Activated CD4-positive, alpha-beta T cell treated with anti-CD3 and anti-CD28 coated beads, Interleukin-2, amount 10 ng/mL, durations not matched to agents 24 days and 14 days (primary cell): ENCODE measurements at places on chromosomes 7 and 10. TPM values are rescaled to one million over a fixed set of nuclear protein-coding genes. Genes with fewer than 3 reads are reported as not detected.
A peak's percentile ranks its signal among the peaks of the same experiment; 100 is the strongest.

DNA sequence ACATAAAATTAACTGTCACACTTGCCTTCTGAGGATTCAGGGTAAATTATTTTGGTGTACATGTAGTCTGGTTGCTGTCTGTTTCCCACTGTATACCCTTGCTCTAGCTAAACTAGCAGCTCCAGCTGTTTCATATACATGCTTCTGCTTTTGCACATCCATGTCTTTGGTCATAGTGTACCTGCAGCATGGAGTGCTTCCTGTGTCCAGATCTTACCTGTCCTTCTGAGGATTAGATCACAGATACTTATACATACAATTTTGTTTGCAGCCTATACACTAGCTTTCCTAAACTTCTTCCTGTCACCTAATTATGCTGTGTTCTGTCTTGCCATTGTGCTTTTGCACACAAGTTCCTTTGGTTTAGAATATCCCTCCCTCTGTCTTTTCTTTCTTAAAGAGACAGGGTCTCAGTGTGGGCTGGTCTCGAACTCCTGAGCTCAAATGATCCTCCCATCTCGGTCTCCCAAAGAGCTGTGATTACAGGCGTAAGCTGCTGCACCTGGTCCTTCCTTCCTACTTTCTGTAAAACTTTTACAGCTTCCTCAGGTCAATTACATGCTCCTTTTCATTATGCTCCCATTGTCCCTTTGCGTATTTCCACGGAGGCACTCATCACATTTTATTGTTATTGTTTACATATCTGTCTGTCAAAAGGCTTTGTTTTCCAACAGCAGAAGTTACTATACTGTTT is 33.8 kb downstream of the TPST1 start:
- DNase-seq = no peak

PLEKHA1 gene
- total RNA-seq = 3.5 and 4.1 TPM in 2 replicates

ACTL6B gene
- not detected in 2 replicates for total RNA-seq

DNA sequence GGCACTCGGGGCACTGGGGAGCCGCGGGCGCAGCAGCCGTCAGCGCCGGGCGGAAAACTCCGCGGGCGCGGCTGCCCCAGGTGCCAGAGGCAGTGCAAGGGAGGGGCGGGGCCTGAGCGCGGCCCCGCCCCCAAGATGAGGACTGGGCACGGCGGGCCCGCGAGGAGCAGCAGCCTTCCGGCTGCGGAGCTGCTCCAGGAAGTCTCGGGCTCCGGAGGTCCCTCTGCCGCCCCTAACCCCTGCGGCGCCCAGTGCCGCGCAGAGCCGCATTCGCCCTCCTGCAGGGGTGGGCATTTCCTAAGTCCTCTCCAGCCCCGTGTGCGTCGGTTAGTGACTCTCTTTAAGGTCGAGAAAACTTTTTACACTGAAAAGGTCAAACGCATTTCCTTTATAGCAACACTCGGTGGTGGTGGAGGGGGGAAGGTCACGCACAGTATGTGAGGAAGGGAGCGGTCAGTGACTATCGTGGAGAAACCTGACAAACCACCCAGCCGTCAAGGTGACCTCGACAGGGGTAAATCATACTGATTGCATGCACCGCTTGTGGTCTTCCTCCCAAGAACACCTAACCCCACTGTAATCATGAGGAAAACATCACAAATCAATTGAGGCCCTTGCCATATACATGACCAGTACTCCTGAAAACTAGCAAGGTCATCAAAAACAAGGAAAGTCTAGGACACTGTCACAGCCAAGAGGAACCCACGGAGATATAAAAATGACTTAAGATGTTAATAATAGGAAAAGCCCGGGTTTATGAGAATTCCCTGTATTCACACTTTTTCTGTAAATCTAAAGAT is at the start of gene ANXA11:
TSS of gene ANXA11 (minus strand) at position 61 of the 800 bp plus-strand sequence. CDS start 32,676 bp downstream, outside the sequence.
- DNase-seq = peak; percentile 94

- DNase-seq = no peak
Observed at GRCh38 chr10:63700631-63701156, 179.5 kb downstream of the REEP3 start.

DNA sequence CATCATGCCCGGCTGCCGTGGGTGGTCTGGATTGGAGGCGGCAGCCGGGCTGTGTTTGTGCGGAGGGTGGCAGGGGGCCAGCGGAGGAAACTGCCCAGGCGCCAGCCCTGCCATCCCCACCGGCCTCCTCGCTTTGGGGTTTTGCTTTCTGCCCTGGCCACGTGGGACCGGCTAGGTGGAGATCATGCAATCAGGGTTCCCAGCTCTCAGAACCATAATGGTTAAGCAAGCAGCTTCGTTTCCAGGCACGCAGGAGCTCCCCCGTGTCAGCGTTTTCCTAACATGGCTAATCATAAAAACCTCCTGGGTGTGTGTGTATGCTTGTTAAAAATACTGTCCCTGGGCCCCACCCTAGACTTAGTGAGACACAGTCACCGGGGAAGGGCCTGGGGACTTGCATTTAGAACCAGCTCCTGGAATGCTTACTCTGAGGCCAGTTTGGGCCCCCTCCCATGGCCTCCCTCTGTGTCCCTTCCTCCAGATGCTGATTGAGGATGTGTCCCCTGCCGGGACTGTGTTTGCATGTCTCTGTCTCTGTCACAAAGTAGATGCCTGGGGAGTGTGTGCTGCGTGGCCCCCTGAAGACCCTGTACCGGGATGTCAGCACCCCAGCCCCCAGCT is 119.3 kb downstream of the CUX1 start:
- DNase-seq = no peak

DNA sequence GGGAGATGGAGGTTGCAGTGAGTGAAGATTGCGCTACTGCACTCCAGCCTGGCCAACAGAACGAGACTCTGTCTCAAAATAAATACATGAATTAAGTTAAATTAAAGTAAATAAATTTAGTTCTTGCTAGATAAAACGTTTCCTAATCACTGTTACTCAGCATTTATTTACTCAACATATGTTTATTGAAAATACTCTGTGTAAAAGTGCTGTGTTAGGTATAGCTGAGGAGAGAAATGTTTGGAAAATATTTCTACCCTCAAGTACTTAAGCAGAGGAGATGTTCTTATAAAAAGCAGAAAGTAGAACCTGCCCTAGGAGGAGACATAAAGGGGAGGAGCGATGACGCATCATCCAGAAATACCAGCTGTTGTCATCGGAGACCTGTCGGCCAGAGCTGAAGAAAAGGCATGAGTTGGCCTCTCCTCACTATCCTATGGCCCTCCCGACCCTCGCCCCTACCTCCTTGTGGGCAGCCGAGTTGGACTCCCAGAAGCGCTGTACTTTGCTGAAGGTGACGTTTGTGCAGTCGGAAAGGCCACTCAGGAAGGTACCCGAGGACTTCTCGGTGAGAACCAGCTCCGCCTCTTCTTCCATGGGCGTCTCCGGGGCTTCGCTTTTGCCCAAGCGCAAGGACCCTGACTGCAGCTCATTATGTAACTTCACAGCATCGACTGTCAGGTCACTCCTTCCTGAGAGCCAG is 1.1 kb downstream of the RRP12 start:
- DNase-seq = peak; percentile 75

HOXA1 gene
- 0.09 and 0.16 TPM in 2 replicates for total RNA-seq

DNA sequence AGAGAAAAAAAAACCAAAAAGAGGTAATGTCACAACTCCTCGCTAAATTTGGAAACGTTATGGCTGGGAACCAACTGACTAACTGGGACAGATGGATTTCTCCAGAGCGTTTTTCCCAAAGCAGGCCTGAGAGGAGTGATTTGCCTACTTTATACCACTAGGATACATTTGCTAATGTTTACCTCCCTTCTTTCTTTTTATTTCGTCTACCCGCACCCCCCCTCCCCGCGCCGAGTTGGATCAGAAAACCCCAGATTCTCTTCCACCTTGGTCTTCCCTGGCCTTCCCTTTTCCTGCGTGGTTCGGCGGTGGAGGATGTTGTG is 7.2 kb downstream of the CPA2 start:
- DNase-seq = no peak

DNA sequence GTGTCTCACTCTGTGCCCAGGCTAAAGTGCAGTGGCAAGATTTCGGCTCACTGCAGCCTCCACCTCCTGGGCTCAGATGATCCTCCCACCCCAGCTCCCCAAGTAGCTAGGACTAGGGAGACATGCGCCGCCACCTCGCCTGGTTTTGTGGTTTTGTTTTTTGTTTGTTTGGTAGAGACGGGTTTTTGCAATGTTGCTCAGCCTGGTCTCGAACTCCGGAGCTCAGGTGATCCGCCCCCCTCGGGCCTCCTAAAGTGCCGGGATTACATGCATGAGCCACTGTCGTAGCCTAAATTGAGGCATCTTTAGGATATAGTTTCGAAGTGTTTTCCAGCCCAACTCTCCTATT is 781 bp downstream of the ZNF727 start:
- no peak for DNase-seq

TRIM73 gene
- total RNA-seq = 3.8 and 5.8 TPM in 2 replicates

DNA sequence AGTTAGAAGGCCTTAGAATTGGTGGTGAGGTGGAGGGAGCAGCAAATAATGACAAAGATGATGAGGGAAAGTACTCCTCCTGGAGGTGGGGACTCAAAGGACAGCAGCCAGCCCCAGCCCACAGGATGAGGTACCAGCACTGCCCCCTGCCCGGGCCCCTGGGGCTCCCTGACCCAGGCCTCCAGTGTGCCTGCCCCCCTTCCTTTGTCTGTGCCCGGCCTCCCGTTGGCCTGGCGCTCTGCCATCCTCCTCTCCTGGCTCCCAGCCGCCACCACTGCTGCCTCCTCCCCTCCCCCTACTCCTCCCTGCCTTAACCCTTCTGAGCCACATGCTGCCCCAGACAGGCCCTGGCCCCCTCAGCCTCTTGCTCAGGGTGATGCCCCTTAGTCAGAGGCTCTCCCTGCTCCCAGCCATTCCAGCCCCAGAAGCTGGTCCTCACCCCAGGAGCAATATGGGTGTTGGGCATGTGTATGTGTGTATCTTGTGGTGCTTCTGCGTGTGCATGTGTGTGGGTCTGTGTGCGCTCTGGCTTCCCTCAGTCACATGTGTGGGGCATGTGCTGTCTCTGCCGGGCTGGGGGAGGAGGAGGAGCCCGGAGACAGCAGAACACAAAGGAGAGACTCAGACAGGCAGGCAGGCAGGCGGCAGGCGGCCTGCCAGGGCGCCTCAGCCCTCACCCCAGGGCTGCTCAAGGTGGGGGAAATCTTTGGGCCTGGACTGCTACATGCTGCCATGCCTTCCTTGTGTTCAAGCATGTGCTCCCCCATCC is 2.6 kb downstream of the LDB1 start:
- peak; percentile 87 for DNase-seq

ARL5B gene
- total RNA-seq = 17.0 and 17.5 TPM in 2 replicates

DNA sequence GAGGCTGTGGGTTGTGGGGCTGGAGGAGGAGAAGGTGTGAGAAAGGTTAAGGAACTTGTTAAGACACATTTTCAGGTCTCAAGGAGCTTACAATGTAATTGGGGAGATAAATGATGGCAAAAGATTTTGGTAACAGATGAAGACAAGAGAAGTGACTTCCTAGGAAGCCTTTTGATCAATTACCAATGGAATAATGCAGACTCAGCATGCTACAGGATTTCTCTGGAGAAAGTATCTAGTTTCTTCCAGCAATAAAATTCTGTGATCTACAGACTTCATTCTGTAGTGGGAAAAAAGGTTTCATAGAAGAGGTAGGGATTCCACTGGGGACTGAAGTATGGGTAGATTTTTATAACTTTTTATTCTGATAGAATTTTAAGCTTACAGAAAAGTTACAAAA is 184.2 kb upstream of the RHOBTB1 start:
- no peak for DNase-seq

ZNF853 gene
- 0.33 and 0.42 TPM in 2 replicates for total RNA-seq

- DNase-seq = no peak
Observed at GRCh38 chr10:114550756-114551635, 107.1 kb downstream of the ABLIM1 start.

PAPSS2 gene
- 0.07 TPM in 1 of 2 replicates, not detected in the other for total RNA-seq

GRCh38 chr7:55593172-55593514 is 20.8 kb upstream of the VOPP1 start:
- peak; percentile 53 for DNase-seq

- no peak for DNase-seq
Observed at GRCh38 chr7:109309790-109310189, 740.1 kb downstream of the DNAJB9 start.

HSPA14 gene
- 42.0 and 44.1 TPM in 2 replicates for total RNA-seq

SLC39A12 gene
- not detected in 2 replicates for total RNA-seq

SPDYE5 gene
- 0.14 TPM in 1 of 2 replicates, not detected in the other for total RNA-seq

GRCh38 chr7:2894118-2894940 is 50.2 kb upstream of the GNA12 start:
- DNase-seq = peak; percentile 86

- DNase-seq = no peak
Observed at GRCh38 chr7:106731187-106731586, 70.2 kb upstream of the CCDC71L start.

GRCh38 chr10:13701157-13701919 is 114.6 kb downstream of the PRPF18 start:
- DNase-seq = no peak

PNLIP gene
- total RNA-seq = not detected in 2 replicates

DNA sequence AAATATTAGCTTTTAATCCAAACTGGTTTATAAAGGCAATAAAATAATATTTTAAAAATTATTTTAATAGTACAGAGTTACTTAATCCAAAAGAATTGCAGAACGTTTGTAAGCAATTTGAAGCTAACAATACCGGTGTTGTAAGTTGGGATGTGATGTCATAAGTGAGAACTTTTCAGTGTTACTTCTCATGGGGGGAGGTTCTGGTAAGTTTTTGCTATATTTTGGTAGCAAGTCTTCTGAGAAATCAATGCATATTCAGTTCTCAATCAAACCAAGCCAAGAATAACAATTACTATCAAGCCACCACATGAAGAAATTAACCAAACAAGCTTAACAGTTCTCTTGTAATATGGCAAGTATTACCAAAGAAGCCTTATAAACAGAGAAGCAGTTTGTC is 147.1 kb upstream of the ASAH2 start:
- no peak for DNase-seq

GRCh38 chr7:2065528-2065927 is 167.2 kb downstream of the MAD1L1 start:
- DNase-seq = no peak

DNA sequence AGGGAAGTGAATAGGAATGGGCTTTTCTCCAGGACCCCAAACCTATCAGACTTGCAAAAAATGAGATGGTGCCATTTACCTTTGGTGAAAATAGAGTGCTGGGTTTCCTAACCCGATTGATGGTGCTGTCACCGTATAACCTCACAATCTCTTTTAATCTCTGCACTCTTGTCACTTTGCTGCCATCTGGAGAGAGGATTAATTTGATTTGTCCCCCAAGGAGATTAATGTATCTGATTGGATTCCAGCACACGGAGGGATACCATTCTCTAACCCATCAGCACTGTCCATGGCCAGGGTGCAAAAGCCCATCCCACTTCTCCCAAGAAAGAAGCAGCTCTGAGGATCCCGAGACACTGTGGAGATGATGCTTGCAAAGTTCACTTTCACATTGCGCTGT is 86.3 kb upstream of the NFE2L3 start:
- DNase-seq = no peak

DNA sequence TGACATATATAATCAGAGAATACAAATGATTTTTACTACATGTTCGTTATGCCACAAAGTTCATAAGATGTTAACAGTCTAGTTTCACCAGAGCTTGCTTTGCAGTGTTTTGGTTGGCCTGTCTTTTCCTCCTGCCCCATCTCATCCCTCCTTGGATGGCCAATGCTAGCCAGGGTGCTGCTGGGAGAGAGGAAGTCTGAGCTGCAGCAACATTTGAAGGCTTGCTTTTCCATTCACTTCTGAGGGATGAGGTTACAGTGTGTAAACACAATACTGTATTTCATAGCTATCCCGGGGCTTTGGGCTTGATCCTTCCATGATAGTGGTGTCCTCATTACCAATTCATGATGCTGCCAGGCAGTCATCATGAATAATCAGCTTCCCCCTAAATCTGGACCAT is 170.5 kb downstream of the RAB11FIP2 start:
- DNase-seq = no peak

C7orf57 gene
- total RNA-seq = 0.14 TPM in 2 replicates
